Uterus (tissue), 4 donors: ENCODE measurements at places on chromosomes 4 and X.
A peak's percentile ranks its signal among the peaks of the same experiment; 100 is the strongest.

- no peak for DNase-seq
Measured at GRCh38 chrX:150361777-150362351, 1.3 kb upstream of the MAMLD1 start.

DNA sequence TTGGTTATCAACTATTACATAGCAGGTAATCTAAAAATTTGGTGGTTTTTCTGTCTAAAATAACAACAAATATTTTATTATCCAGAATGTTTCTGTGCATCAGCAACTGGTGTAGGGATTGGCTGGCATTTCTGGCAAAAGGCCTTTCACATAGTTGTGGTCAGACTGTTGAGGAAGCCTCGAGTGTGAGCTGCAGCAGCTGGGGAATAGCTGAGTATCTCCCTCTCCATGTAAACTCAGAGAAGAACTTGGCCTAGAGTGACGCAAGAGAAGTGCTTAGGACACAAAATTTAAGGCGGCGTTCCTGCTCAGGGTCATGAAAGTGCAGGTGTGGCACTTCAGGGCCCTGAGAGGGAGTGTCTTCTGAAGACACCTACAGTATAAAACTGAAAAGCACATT lies 558.9 kb downstream of the SPOCK3 start:
- DNase-seq, result no peak

- no peak for DNase-seq
Measured at GRCh38 chr4:97349468-97350186, 793.6 kb downstream of the STPG2 start.

- no peak for DNase-seq
Measured at GRCh38 chrX:10529344-10529743, 91.0 kb downstream of the MID1 start.

DNA sequence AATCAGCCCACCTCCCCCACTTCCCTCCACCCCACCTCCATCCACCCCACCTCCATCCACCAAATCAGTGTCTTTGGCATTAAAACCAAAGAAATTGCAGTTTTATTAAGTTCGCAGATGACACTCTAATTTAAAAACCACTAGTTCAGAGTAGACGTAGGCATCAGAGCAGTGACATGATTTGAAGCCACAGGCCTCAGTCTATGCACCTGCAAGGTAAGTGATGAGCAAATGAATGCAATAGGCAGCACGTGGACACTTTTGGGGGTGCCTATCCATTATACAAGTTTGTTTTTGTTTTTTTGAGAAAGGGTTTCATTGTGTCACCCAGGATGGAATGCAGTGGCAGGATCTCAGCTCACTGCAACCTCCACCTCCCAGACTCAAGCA lies 88.0 kb upstream of the TRIM2 start:
- DNase-seq, result no peak

DNA sequence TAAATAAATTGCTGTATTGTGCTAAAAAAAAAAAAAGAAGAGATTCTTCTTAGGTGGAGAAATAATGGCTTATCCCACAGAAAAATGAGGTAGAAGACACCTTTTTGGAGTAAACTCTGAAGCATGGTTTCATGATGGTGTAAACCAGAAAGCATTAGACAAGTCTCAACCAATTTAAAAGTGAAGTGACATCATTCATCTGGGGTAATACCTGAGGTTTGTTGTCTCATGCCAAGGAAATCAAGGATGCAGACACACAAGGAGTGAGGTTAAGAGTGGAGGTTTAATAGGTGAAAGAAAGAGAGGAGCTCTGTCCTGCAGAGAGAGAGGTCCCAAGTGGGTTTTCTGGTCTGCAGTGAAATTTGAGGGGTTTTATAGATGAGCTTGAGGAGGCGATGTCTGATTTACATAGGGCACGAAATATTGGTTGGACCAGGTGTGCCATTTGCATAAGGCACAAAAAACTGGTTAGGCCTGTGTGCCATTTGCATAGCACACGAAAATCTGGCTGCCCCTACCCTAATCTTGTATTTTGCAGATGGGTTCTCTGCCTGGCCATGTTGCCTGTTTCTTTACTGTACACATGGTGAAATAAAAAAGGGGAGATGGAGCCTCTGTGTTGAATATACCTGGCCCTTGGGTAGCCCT lies 25.0 kb upstream of the CWH43 start:
- DNase-seq, result no peak

GRCh38 chrX:148459343-148459742 lies 41.1 kb upstream of the AFF2 start:
- DNase-seq, result no peak

DNA sequence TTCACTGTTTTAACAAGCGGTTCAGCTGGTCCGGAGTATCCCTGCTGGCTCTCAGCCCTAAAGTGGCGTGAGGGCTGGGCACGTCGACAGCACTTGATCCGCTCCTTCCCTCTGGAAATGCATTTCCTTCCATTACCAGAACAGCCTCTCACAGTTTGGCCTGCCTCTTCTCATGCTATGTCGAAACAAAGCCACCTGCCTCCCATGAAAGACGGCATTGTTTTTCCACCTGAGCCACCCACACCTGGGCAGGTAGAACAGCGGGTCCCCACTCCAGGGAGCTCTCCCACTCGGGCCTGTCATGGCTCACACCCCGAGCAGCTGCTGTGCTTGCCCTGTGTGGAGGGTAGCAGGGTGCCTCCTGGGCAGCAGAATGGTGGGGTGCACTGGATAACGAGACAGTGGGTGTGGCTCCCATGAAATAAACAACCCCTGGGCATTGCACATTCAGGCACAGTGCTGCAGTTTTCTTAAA lies 86.2 kb downstream of the FHDC1 start:
- DNase-seq, result no peak

DNA sequence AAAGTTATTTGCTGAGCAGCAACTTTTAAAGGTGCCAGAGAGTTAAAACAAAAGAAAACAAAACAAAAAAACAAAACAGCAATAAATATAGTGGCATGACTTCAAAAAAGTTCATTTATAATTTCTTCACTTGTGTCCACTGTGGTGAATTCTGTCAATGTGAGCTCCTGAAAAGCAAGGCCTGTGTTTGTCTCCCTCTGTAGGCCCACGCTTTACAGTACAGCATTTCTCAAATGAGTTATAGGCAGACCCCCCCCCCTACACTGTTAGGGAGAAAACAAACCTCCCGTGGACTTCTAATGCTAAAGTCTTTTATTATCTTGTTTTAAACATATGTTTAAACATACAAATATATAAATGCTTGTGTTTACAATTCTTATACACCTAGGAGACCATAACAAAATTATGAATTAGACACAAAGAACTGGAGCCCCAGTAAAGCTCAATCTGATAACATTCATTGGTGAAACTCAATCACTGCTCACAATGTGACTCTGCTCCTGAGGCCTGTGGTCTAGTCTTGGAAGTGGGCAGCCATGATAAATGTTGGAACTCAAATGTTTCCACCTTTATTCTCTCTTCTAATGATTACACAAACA lies 47.0 kb upstream of the SCOC start:
- peak; percentile 54 for DNase-seq

GRCh38 chr4:99536271-99536670 lies 25.4 kb downstream of the C4orf17 start:
- DNase-seq, result no peak

GRCh38 chr4:111773858-111774257 lies 371.4 kb upstream of the FAM241A start:
- peak; percentile 18 for DNase-seq

- DNase-seq, result no peak
Measured at GRCh38 chrX:10041383-10041782, 74.2 kb downstream of the CLDN34 start.

DNA sequence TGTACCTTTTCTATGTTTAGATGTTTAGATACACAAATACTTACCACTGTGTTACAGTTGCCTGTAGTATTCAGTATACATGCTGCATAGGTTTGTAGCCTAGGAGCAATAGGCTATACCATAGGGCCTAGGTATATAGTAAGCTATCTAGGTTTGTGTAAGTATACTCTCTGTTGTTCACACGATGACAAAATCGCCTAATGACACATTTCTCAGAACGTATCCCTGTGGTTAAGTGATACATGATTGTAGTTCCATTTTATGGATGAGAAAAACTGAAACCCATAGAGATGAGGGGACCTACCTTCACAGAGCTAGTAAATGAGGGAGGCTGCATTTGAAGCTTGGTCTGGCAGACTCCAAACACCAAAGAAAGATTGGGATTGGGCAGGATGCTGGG lies 79.4 kb upstream of the EFNB1 start:
- no peak for DNase-seq

- DNase-seq, result no peak
Measured at GRCh38 chr4:6062133-6062532, 43.9 kb upstream of the C4orf50 start.

DNA sequence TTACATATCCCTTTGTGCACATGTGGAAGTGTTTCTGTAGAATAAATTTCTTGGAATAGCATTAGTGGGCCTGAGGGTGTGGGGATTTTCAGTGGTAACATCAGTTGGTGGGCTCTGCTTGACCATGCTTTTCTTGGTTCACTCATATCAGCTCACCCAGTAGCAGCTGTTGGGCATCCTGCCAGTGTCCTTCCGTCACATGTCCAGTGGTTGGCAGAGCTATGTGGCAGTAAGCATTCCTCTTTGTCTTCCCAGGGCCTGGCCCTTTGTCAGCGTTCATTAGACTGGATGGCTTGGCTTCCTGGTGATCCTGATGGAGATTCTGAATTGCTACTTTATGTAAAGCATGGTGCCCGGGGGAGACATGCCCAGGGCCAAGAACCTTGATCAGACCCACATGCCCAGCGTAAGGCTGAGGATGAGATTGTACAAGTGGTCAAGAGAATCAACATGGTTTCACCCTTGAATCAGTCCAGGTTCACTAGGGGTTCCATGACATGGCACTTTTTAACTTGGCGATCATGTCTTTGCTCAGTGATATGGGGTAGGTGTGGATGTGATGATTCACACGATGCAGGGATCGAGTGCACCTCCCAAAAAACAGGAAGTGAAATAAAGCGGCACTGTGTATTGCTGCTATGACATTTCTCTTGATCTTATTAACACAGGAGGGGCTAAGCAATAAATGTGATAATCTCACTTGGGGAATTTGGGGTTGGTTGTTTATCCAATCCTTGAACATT lies 72.1 kb upstream of the IGFBP7 start:
- no peak for DNase-seq

GRCh38 chr4:145301386-145302080 lies 121.1 kb upstream of the OTUD4 start:
- no peak for DNase-seq

DNA sequence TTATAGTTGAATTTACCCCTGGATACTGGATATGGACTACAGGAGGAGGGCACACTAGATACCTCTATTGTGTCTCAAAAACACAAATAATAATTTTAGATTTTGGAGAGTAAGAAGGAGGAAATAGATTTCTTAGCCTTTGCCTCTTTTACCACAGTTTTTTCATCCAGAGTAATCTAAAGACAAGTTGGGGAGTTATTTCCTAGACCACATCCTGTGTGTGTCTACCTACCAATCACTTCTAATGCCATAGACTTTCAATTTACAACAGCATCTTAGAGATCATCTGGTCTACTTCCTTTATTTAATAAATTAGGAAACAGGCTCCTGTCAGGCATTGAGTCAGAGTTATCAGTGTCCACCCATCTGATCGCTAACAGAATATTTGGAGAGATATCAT lies 191.5 kb downstream of the EDA start:
- no peak for DNase-seq

GRCh38 chrX:84188320-84188834 lies 378 bp upstream of the RPS6KA6 start:
- peak; percentile 46 for DNase-seq

GRCh38 chr4:155405059-155405458 lies 28.3 kb upstream of the MAP9 start:
- no peak for DNase-seq

DNA sequence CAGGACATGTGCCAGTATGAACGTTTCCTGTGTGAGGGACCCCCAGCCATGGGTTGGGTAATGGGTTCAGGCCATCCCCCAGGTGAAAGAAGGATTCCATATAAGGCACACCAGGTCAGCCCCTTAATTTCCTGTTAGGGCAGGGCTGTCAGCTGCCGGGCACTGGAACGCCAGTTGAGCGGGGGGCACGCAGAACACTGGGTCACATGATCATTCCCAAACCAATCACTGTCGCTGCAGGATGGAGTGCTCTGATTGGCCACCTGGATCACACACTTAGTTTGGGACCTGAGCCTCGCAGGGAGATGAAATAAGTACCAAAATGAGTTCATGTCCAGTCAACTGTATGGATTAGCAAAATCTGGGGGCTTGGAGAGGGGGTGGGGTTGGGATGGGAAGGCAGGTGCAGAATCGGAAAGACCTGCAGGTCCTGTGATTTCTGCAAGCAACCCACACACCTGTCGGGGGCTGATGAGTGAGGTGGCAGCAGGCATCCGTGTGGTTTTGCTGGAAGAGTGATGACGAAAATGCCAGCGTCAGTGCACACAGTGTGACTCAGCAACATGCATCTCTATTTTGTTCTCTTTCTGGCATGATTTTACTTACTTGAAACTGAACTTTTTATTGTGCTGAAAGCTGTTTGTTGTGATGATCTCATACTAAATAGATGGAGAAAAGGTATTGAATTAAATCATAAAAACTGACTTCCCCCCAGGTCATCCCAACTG lies 32.2 kb downstream of the RNF212 start:
- no peak for DNase-seq

DNA sequence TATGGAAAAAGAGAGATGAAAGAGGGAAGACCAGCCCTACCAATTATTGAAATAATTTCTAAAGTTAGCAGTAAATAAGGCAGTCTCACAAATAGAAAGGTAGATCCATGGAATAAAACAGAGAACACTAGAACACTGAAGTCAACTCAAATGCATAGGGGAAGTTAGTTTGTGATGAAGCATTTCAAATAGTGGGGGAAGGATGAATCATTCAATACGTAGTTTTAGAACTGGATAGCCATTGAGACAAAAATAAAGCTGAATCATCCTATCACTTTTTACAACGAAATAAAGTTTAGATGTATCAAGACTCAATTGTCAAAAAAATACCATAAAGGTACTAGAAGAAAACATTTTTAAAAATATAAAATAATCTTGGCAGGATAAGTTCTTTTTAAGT lies 143.2 kb upstream of the DGKK start:
- DNase-seq, result no peak

DNA sequence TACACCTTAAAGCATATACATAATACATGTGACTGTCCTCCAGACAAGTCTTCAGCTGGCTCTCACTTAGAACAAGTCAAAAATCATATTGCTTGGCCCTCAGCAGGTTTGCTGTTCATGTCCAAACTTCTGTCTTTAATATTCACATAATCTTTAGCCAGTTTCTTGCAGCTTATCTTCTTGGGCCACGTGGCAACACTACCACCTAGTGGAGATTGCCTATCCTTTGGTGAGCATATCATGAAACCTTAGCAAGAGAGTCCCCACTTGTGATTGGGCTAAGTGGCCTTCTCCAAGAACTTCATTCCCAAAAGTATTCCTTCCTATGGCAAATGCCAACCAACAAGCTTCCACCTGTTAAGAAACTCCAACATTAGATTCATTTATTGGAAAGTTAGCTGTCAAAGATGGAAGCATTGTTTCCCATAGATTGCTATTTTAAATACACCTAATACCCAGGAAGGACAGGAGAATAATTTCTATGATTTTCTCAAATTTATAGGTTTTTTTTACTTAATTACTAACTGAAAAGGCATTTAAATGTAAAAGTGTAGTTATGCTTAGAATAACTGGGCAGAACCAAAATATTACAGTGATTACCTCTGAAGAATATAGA lies 231.9 kb upstream of the INTU start:
- peak; percentile 19 for DNase-seq

GRCh38 chrX:45774961-45775360 lies 574.3 kb upstream of the DIPK2B start:
- peak; percentile 83 for DNase-seq
